ENCODE measurements at places on chromosomes 5 and 9.

DNA sequence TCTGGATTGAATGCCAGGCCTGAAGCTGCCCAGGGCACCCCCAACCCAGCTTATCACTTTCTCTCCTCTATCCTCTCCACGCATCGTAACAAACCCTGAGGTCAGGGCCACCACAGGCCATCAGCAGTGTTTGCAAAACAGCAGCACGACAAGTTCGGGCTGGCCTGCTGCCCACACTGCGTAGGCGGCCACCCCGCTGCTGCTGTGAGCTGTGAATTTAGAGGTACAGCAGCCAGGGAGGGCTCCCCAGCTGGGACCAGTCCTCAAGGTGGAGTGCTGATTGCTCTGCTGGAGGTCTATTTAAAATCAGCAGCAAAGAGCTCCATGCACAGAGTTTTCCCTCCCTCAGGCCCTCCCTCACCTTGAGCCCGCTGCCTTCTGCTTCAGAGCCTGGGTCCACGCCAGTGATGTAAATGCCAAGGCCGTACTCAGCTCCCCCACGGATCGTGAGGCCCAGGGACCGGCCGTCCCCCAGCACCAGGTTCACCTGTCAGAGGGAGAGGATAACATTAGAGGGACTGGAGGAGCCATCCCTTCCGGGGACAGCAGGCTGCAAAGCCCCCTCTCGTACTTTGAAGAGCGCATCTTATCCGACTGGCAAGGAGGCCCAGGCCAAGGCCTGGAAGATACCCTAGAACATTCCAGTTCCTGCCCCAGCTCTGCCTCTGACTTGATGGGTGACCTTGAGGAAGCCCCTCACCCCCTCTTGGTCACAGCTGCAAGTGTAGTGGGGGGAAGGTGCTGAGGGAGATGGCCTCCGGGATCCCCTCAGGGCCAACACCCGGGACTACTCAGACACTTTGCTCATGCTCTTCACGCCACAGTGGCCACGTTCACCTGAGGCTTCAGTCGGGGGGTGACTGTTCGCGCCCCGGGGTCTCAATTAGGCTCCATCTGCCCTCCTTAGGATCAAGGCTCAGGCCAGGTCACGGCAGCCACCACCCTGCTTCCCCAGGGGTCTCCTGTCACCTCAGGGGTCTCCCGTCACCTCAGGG, 39.1 kb downstream of the WHRN start:
- DNase-seq: no peak

DNA sequence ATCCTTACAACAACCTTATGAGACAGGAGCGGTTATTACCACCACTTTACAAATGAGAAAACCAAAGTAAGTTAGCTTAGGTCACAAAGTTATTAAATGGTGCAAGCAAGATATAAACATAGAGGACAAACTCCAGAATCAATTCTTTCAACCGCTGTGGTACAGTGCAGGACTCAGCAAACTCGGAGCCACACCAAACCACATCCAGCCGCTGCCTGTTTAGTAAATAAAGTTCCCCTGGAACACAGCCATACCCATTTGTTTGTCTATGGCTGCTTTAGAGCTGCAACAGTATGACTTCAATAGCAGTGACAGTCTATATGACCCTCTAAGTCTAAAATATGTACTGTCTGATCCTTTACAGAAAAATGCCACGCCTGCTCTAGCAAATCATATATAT, 1567.2 kb upstream of the WWC1 start:
- no peak for DNase-seq

- DNase-seq: no peak
Measured at GRCh38 chr9:19940811-19941535, 152.1 kb upstream of the SLC24A2 start.

GRCh38 chr9:97570899-97571298, 62.3 kb downstream of the TSTD2 start:
- no peak for DNase-seq

- no peak for DNase-seq
Measured at GRCh38 chr5:83947763-83948162, 227.1 kb upstream of the HAPLN1 start.

GRCh38 chr9:125258832-125259534, 2.6 kb upstream of the GAPVD1 start:
- DNase-seq: no peak

- peak; percentile 6 for DNase-seq
Measured at GRCh38 chr5:28766565-28767158, 1728.3 kb upstream of the CDH9 start.

- DNase-seq: no peak
Measured at GRCh38 chr5:2133936-2134335, 251.2 kb upstream of the IRX4 start.

- DNase-seq: peak; percentile 81
Measured at GRCh38 chr5:169805527-169805934, 168.5 kb downstream of the DOCK2 start.

DNA sequence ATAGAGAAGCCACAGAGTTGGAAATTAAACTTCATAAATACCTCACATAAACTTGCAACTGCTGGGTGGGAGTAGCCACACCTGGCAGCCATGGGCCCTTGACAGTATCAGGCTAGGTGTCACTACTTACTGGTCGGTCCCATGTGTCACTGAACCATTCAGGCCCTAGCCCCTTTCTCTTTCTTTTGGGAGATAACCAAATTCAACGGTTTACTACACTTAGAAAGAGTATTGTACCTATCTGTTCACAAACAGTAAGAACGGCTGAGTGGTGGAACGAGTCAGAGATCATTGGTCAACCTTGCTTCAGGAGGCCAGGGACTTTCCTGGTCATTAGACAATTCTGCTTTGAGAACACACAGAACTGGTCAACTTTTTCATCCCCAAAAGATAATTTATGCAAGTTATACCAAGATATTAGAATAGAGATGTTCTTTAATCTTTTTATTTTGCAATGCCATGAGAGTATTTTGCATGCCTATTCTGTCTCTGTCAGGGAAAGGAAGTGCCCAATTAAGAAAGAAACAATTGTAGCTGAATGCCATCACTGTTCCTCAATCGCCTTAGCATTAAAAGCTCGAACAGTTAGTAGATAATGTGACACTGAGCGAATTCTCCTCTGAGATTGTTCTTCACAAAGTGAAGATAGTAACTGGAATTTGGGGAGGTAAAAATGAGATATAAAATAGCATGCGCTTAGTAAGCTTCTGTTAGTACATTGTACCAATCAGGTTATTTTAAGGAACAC, 50.9 kb downstream of the GOLPH3 start:
- no peak for DNase-seq

DNA sequence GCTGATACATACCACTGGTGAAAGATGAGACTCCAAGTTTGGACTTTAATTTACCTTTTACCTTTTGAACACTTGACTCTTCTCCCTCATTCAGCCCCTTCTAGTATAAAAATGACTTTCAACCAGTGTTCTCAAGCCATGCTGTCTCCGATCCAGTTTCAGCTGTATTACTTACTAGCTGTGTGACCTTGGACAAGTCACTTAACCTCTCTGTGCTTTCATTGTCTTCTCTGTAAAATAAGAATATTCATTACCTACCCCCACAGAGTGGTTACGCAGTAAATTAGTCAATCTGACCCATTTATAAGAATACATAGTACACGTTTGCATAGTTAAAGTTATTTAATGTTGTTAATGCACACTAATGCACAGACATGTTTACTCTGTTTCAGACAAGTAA, 12.6 kb upstream of the CEMIP2 start:
- no peak for DNase-seq

GRCh38 chr5:177382423-177383029, 1.7 kb upstream of the SLC34A1 start:
- peak; percentile 71 for DNase-seq

GRCh38 chr5:9249231-9249630, 296.6 kb downstream of the SEMA5A start:
- DNase-seq: no peak

DNA sequence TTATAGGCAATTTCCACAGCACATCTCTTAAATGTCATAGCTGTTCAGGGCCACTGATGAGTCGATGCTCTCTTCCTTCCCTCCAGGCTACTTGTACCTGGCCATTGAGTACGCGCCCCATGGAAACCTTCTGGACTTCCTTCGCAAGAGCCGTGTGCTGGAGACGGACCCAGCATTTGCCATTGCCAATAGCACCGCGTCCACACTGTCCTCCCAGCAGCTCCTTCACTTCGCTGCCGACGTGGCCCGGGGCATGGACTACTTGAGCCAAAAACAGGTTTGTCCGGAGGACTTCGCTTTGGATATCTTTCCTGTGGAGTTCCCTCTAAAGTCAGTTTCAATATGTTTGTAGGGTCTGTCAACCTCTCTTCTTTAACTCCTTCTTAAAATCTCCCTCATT, 84.3 kb downstream of the EQTN start:
- no peak for DNase-seq

- DNase-seq: no peak
Measured at GRCh38 chr5:66333192-66333591, 189.1 kb downstream of the SREK1 start.

DNA sequence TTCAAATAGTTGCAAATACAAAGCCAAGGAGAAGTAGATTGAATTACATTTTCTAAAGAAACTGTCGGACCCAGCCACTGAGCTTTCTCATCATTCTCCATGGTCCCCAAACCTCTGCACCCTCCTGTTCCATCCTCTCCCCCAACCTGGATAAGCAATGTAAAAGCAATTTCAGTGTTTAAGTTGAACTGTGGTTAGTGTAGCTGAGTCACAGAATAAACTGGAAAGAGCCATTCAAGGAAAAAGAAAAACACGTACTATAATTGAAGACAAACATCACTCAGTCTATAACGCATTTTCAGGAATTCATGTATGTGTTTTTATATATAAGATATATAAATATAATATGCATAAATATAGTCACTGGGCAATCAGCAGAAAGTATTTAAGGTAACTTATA, 54.1 kb upstream of the TMEM161B start:
- DNase-seq: no peak

- DNase-seq: no peak
Measured at GRCh38 chr9:114080773-114081440, 2.8 kb upstream of the AMBP start.

GRCh38 chr5:168262042-168262743, 29.3 kb upstream of the WWC1 start:
- no peak for DNase-seq

DNA sequence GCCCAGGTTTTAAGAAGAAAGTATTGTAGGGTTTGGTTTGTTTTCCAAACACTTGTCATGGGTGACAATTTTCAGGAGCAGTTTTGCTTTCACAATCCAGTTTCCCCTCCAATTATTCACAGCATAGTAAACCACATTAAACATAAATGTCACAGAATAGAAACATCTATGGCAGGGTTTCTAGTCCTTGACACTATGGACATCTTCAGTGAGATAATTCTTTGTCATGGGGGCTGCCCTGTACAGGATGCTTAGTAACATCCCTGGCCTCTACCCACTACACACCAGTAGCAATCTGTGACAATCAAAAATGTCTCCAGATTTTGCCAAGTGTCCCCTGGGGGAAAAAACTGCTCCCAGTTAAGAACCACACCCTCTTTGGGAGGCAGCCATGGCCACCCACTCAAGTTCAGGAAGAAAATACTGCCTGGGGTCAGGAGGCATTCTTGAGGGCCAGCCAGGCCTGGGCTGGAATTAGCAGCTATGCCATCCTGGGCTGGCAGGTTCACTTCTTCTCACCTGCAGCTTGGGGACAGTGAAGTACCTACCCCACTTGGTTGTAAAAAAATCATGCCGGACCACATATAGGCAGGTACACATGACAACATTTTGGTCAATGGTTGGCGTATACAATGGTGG, 116.3 kb downstream of the HSD17B3 start:
- DNase-seq: no peak

- DNase-seq: no peak
Measured at GRCh38 chr9:27659001-27659400, 85.7 kb upstream of the C9orf72 start.

DNA sequence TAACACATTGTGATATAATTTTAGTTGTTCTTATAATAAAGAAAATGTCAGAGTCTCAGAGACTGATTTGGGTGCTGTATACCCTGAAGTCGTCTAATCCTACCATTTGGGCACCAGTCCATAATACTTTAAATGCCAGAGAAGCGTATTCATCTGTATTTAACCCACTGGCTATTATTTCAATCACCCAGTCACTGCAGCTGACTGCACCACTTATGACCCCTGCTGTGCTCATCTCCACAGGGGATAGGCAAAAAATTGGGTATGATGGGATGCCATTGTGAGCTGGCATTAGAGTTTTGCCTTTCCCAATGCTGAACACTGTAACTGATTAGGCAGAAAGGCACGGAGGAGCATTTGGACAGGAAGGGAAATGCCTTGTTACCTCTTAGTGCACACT, 599.7 kb downstream of the CAAP1 start:
- DNase-seq: no peak

GRCh38 chr5:106017243-106017857, 1653.4 kb downstream of the EFNA5 start:
- DNase-seq: no peak

GRCh38 chr5:181235323-181235688, 8.4 kb downstream of the RACK1 start:
- DNase-seq: no peak

DNA sequence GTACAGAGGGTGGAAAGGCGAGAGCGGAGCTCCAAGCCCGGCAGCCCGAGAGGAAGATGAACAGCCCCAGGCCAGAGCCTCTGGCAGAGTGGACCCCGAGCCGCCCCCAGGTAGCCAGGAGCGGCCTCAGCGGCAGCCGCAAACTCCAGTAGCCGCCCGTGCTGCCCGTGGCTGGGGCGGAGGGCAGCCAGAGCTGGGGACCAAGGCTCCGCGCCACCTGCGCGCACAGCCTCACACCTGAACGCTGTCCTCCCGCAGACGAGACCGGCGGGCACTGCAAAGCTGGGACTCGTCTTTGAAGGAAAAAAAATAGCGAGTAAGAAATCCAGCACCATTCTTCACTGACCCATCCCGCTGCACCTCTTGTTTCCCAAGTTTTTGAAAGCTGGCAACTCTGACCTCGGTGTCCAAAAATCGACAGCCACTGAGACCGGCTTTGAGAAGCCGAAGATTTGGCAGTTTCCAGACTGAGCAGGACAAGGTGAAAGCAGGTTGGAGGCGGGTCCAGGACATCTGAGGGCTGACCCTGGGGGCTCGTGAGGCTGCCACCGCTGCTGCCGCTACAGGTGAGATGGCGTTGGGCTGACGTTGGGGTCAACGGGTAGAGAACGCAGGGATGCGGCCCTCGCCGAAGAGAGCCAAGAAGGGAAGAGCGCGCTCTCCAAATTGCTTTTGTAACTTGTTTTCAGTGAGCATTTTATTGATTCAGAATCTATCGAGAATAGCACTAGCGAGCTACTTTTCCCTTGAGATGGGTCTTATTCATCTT, at the start of gene PTGER4:
TSS of gene PTGER4 (plus strand) at position 3 of the 769 bp plus-strand sequence. CDS start 1,079 bp downstream, outside the sequence.
- DNase-seq: peak; percentile 45

GRCh38 chr9:98760231-98760630, 36.1 kb downstream of the ANKS6 start:
- no peak for DNase-seq

DNA sequence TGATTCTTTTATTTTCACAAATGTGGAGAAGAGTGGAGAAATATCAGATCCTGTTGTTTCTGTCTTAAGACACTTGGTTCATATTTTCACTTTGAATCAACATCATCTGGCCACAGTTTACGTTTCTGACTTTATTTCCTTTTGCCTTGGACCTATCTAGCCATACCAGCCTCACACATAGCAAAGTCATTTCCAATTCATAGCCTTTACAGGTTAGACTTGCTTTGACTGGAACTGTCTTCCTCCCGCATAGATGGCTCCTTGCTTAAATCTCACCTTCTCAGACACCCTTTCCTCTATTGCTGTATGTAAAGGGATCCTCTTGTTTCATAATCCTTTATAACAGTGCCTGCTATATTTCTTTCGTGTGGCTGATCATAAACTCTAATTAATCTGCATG, 297.8 kb downstream of the SH3GL2 start:
- no peak for DNase-seq

Measured in activated naive CD4-positive, alpha-beta T cell treated with anti-CD3 and anti-CD28 coated beads for 36 hours (primary cell).